ENCODE measurements at places on chromosomes 12 and 14.

GRCh38 chr12:70338531-70338930, 27.6 kb upstream of the KCNMB4 start:
- no peak for DNase-seq

GRCh38 chr12:73935817-73936216, 601.8 kb upstream of the ATXN7L3B start:
- DNase-seq: no peak

DNA sequence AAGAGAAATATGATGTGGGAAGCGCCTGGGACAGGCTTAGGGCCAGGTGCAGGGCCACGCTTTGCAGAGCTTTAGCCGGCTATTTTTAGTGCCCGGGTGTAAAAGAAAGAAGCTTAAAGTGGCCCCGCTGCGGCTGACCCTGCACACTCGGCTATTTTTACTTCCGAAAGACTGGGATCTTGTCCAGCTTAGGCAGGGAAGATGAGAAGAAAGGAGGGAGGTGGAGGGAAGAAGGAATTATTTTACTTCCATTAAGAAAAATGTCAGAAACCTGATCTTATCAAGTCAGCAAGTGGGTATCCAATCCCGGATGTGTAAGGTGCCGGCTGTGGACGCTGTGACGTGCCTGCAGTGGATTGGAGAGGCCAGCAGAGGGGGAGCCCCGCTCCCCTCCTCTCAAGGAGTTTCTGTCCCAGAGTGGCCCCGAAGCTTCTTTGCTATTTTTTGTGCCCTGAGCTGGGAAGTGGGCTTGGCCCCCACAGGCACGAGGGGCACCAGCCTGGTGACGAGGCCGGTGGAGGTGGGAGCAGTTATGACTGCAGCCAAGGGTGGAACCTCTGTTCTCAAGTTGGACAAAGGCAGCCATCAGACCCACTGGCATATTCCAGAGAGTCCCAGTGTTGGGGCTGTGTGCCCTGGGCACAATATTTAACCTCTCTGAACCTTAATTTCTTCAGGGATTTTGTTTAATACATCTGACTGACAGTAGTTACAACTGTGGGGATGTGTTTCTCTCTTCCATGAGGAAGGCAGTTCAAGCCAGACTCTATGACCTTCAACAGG, 97.7 kb downstream of the ESRRB start:
- no peak for DNase-seq

- DNase-seq: no peak
Observed at GRCh38 chr12:58079806-58080205, 138.4 kb downstream of the ATP23 start.

GRCh38 chr12:131570596-131570995, 140.3 kb upstream of the SFSWAP start:
- no peak for DNase-seq

GRCh38 chr14:90630171-90630806, 185.9 kb downstream of the TTC7B start:
- no peak for DNase-seq

GRCh38 chr14:79597566-79597965, 613.7 kb downstream of the DIO2 start:
- no peak for DNase-seq

- no peak for DNase-seq
Observed at GRCh38 chr12:131808744-131809371, 19.3 kb upstream of the MMP17 start.

DNA sequence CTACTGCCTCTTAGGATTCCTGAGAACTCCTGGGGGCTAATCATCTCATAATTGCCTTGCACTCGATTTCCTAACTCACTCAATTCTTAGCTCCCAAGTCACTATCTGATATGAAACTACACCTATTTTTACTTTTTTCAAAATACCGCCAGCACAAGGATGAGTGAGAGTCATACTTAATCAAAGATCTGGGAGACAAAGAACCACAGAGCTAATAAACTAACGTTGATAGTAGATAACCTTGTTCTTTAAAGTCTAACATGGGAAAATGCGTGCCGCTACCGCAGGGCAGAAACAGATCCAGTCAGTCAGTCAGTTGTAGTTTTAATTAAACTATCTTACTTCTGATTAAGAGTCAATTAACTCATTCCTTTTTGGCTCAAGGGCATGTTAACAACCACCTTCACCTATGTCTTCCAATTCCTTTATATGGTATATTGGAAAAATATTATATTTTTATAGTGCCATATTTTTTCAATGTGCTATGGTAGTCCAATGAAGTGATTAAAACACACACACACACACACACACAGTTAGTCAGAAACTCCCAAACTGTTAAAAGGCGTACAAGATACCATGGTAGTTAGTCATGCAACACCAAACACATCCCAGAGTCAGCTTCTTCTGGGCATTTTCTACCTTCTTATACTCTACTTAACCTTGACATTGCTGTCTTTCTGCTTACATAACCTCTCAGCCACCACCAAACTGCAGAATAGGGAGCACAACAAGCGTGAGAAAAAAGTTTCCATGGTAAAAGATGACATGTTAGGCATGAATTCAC, 114.0 kb downstream of the KLHL28 start:
- no peak for DNase-seq

DNA sequence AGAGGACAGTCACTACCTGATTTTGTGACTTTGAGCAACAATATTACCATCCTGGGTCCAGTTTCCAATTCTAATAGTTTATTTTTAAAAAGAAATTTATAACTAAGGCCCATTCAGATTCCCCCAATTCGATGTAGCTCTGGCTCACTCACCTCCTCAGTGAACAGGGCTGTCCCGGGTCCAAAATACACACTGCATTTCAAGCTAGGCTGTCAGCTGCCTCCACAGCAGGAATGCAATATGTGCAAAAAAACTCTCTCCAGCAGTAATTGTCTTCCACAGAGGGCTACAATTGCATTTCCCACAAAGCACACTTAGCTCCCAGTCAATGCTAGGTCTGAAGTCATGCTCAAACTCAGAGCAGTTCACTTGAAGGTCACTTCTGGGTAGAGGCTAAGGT, 39.3 kb upstream of the ZNF641 start:
- DNase-seq: no peak

GRCh38 chr12:123996581-123996980, 23.6 kb downstream of the ZNF664 start:
- no peak for DNase-seq

GRCh38 chr12:54357506-54358190, 6.6 kb downstream of the GPR84 start:
- DNase-seq: no peak

GRCh38 chr12:105420046-105420445, 89.6 kb downstream of the C12orf75 start:
- no peak for DNase-seq

DNA sequence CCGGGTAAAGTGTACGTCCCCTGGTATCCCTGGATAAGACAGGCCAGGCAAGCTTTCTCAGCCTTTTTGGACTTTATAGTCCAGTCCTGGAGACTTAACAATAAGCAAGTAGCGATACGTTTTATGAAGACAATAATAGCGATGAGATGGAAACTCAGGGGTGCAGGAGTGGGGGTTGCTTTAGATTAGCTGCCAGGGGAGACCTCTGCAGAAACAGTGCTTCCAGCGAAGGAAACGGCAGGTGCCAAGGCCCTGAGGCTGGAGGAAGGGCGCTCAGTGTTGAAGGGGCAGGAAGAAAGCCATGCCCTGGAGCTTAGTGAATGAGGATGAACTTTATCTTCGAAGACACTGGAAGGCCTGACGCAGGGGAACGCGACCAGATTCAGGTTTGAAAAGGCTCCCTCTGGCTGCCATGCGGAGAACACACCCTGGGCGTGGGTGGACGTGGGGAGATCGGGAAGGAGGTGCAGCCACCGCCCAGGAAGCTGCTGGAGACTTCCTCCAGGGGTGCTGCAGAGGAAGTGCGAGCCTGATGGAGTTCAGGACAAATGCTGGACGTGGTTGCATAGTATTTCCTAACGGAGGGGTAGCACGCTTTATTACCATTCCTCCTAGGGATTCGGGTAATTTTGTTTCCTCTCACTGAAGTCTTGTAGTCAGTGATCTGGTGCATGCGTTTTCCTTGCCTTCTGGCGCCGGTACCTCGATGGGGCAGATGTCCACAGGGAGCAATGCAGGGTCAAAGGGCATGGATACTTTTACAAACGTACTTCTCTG, 26.1 kb upstream of the UBC start:
- no peak for DNase-seq

- DNase-seq: no peak
Observed at GRCh38 chr12:7101694-7102131, 7.3 kb downstream of the C1RL start.

GRCh38 chr12:18323159-18323558, 61.8 kb downstream of the PIK3C2G start:
- no peak for DNase-seq

DNA sequence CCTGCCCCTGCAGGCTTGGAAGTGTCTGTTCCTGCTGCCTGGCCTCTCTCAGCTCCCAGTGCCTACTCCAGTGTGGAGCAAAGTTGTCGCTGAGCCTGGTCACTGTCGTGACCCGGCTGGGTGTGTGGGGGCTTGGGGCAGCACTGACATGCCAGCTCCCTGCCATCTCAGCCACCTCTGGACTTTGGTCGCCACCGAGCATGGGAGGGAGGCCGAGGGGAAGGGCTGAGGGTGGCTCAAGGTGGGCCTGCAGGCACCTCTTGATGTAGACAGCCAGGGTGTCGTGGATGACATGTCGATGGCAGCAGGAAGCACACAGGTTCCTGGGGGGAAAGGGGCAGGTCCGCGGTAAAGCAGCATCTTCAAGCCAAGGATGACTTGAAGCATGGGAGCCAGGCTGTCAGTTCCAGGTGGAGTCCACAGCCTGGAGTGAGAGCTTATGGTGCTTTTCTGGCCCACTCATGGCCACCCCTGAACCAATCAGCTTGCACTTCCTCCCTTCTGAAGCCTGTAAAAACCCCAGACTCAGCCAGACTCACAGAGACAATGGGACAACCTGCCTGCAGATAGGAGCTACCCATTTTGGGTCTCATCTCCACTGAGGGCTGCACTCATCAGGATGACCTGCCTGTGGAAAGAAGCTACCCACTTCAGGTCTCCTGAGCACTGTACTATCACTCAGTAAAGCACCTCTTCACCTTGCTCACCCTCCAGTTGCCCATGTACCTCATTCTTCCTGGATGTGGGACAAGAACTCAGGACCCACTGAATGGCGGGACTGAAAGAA, 210.1 kb downstream of the MON2 start:
- no peak for DNase-seq

- no peak for DNase-seq
Observed at GRCh38 chr14:75279153-75279762, 630 bp downstream of the FOS start.

- DNase-seq: no peak
Observed at GRCh38 chr14:95664066-95664465, 22.2 kb upstream of the TCL1B start.
